ENCODE measurements at places on chromosomes 5 and 9. TPM values are rescaled to one million over a fixed set of nuclear protein-coding genes. Genes with fewer than 3 reads are reported as not detected.

FBP2 gene
- not detected for polyA plus RNA-seq

IGIP gene
- polyA plus RNA-seq: not detected

BTNL8 gene
- not detected for polyA plus RNA-seq

MCCC2 gene
- 19.8 TPM for polyA plus RNA-seq

PCDHGC5 gene
- not detected for polyA plus RNA-seq

ACO1 gene
- polyA plus RNA-seq: 16.3 TPM

OR1L8 gene
- polyA plus RNA-seq: not detected

DMRTA1 gene
- polyA plus RNA-seq: not detected

CDC20B gene
- polyA plus RNA-seq: not detected

HACD4 gene
- polyA plus RNA-seq: 6.5 TPM

TIFAB gene
- polyA plus RNA-seq: 0.07 TPM

TPD52L3 gene
- polyA plus RNA-seq: not detected

DNAI1 gene
- not detected for polyA plus RNA-seq

IL9 gene
- polyA plus RNA-seq: not detected

TTC39B gene
- 7.9 TPM for polyA plus RNA-seq

RAI14 gene
- polyA plus RNA-seq: 6.6 TPM

MAP1B gene
- 0.15 TPM for polyA plus RNA-seq

SPATA31E1 gene
- not detected for polyA plus RNA-seq

CARD6 gene
- polyA plus RNA-seq: 1.9 TPM

CMYA5 gene
- polyA plus RNA-seq: not detected

TAF11L14 gene
- polyA plus RNA-seq: not detected

ELAVL2 gene
- not detected for polyA plus RNA-seq

RNF180 gene
- not detected for polyA plus RNA-seq

PCDHB11 gene
- polyA plus RNA-seq: not detected

MZB1 gene
- polyA plus RNA-seq: 1.3 TPM

FBN2 gene
- polyA plus RNA-seq: not detected

SLCO4C1 gene
- polyA plus RNA-seq: 12.1 TPM

TAF11L10 gene
- not detected for polyA plus RNA-seq

FABP6 gene
- polyA plus RNA-seq: not detected

LCN2 gene
- 0.44 TPM for polyA plus RNA-seq

CRB2 gene
- polyA plus RNA-seq: not detected
